CD4-positive, alpha-beta T cell treated with Interleukin-12 subunit alpha and Interleukin-12 subunit beta, for 1 hour (primary cell): ENCODE measurements at places on chromosomes 6 and 20.

- DNase-seq = no peak
Observed at GRCh38 chr6:134684423-134684795, 265.5 kb downstream of the ALDH8A1 start.

GRCh38 chr20:7137395-7138151 lies 370.1 kb downstream of the BMP2 start:
- no peak for DNase-seq

- no peak for DNase-seq
Observed at GRCh38 chr6:69980624-69981023, 114.3 kb downstream of the COL19A1 start.

- DNase-seq = peak; percentile 47
Observed at GRCh38 chr20:62122654-62123449, 577 bp downstream of the LSM14B start.

DNA sequence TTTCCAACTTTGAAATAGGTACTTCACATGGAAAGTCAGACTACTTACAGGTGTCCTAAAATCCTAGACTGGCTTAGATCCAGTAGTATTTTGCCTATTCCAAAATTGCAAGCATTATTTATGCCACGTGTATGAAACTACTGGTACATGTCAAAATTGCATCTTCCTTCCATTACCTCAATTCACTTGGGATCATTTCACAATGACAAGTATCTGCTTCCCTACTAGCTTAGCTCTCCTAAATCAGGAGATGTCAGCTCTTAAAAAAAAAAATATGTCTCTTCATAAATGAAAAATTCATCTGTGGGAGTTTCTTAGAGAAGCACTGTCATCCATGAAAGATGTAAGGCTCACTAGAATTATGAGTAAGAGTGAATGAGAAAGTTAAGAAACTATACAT lies 466.6 kb upstream of the MANEA start:
- no peak for DNase-seq

DNA sequence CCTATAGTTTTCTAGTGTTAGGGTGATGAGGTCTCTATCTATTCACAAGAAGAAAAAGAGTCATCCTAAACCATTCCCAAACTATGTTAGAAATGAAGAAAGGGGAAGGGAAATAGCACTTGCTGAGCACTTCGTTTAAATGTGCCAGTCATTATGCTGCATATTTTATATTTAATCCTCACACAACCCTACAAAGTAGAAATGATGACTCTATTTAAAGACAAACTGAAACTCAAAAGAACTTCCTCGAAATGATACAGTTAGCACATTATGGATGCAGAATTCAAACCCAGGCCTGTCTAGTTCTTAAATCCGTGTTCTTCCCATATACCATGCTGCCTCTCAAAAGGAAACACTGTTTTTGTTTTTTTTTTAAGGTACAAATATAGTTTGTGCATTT lies 174.6 kb downstream of the GMPR start:
- DNase-seq = no peak

GRCh38 chr6:43129434-43130194 lies 41.5 kb upstream of the SRF start:
- DNase-seq = peak; percentile 28

- no peak for DNase-seq
Observed at GRCh38 chr6:133977983-133978895, 25.2 kb downstream of the TBPL1 start.
